ENCODE measurements at places on chromosomes 3 and 15.

- no peak for DNase-seq
Observed at GRCh38 chr15:74403588-74403919, 30.2 kb downstream of the SEMA7A start.

DNA sequence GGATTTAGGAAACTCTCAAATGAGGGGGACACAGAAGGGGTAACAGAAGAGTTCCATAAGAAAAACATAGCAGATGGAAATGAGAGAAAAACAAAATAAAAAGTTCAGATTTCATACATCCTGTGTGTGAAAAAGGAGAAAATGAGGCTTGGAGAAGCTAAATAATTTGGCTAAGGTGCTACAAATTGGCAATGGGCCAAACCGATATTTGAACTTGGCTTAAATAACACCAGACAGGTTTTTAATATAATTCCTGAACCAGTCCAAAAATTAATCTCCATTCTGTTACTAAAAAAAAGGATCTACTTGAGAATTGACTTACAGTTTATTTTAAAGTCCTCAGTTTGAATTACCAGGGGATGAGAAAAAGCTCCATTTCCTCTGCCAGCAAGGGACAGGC is 342.9 kb upstream of the DPH6 start:
- DNase-seq: no peak

GRCh38 chr3:23166845-23167244 is 36.3 kb upstream of the UBE2E2 start:
- no peak for DNase-seq

DNA sequence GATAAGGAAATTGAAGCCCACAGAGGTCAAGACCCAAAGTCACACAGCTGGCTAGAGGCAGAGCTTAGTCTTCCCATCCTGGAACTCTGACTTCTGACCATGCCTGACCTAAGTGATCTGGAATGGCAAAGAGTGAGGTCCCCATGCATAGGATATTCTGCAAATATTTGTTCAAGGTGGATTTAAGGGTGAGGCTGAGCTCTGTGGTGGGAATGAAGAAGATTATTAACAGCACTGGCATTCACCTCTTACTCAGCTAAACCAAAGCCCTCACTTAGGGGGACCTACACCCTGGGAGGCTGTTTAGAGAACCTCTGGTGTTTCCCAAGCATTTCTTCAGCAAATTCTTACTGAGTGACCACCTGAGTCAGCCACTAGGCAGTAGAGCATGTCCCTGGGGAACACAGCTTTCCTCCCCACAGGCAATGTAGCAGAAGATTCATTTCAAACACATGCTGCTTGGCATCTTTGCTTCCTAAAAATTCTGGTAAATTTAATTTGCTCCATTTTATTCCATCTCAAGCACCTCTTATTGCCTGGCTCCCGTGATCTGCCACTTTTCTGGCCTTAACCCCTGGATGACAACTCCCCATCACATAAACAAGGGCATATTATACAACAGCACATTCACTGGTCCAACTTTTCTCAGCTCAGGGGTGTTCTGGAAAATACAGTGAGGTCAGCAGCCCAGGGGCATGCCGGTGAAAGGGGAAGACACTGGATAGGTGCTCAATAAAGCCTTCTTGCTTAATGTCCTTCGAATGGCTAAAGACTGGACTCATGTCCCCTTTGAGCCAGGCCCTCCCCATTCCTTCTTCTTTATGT is 176.0 kb downstream of the ABHD5 start:
- DNase-seq: no peak

GRCh38 chr15:70271422-70272088 is 173.8 kb upstream of the TLE3 start:
- no peak for DNase-seq

DNA sequence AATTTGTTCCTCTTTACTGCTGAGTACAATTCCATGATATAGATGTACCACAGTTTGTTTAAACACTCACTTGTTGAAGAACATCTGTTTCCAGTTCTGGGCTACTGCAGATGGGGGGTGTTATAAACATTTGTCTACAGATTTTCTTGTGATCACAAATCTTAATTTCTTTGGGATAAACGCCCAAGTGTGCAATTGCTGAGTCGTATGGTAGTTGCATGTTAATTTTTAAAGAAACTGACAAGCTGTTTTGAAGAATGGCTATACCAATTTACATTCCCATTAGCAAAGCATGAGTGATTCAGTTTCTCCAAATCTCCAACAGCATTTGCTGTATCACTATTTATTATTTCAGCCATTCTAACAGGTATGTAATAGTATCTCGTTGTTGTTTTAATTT is 242.0 kb upstream of the MRPL3 start:
- DNase-seq: no peak

- no peak for DNase-seq
Observed at GRCh38 chr3:174441588-174442301, 417.4 kb upstream of the NAALADL2 start.

DNA sequence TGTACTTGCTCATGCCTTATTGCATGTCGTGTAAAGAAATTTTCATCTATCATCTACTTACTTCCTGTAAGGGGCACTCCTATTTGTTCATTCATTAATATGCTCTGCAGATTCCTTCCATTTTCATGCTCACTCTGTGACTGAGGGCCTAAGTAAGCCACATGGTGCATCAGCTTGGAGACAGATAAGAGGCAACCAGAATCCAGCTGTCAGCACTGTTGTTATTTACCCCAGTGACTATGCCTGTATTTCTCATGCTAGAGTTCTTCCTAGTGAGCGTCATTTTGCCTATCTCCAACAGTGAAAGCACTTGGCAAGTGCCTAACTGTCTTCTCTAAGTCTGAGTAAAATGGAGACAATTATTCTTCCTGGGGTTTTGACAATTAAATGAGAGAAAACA is 124.8 kb upstream of the ABI3BP start:
- DNase-seq: no peak

- no peak for DNase-seq
Observed at GRCh38 chr3:164375995-164376394, 702.3 kb downstream of the SI start.

DNA sequence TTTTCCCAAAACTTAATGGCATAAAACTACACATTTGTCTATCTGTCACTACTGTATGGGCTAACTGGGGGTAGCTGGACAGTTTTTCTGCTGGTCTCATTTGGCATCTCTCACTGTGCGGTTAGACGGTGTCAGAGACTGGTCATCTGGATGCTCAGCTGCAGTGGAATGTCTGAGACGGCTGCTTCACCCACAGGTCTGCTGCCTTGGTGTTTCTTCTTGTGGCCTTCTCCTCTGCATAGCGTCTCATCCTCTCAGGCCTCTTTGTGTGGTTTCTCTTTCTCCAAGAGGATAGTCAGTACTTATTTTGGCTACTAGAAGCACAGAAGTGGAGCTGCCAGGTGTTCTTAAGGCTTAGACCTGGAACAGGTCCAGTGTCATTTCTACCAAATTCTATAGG is 35.9 kb upstream of the GOLGA6L9 start:
- DNase-seq: no peak

DNA sequence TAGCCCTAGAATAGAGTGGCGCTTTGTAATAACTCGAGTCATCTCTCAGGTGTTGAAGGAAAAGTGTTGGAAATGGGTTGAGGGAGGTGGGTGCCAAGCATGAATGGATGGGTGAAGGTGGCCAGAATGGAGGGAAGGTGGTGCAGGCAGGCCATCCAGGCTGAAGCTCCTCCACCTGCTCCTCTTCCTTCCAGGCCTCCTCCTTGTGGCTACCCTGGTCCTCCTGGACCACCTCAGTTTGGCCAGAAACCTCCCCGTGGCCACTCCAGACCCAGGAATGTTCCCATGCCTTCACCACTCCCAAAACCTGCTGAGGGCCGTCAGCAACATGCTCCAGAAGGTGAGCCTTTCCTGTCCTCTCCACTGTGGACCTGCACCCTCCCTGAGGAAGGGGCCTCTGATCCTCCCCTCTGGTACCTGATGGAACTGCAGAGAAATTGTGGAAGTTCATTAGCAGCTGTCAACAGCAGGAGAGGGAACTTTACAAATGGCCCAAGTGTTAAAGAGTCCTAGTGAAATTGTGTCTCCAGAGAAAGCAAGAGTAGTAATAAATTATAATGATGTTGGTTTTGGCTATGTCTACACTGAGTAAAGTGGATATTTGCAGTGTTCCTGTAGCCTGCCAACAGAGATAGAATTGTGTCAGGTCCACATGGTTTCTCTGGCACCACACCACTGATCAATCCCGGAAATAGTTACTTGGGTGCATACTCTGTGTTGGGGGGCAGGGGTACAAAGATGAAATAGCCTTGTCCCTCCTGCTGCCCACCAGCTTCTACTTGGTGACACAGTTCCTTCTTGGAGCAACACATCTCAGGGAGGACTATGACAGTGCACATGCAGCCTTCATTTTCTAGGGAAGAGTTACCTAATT is 1.6 kb downstream of the IL12A start:
- DNase-seq: no peak

Data from activated naive CD4-positive, alpha-beta T cell (primary cell).